Iris pigment epithelial cell (primary cell): ENCODE measurements at places on chromosomes 1 and 21.

GRCh38 chr1:231753313-231753712 lies 126.7 kb downstream of the DISC1 start:
- no peak for DNase-seq

GRCh38 chr1:10048601-10049000 lies 15.8 kb downstream of the UBE4B start:
- no peak for DNase-seq

GRCh38 chr21:42027085-42027821 lies 17.1 kb upstream of the ZBTB21 start:
- DNase-seq: no peak

- no peak for DNase-seq
Observed at GRCh38 chr1:166671627-166672026, 167.6 kb upstream of the POGK start.

DNA sequence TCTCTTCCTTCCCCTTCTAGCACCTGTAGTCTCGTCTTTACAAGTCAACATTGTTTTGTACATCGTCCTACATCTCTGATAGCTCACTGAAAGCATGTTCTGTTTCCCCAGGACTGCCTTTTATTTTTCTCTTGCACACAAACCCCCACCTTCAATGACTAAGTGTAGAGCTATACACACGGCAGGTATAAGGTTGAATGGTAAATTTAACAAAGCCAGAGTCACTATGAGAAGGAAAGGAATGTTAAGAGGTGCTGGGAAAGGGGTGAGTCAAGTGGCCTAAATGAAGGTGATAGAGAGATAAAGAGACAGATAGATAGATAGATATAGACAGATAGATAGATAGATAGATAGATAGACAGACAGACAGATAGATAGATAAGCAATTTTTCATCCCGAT lies 134.3 kb upstream of the ATP1B1 start:
- DNase-seq: no peak

DNA sequence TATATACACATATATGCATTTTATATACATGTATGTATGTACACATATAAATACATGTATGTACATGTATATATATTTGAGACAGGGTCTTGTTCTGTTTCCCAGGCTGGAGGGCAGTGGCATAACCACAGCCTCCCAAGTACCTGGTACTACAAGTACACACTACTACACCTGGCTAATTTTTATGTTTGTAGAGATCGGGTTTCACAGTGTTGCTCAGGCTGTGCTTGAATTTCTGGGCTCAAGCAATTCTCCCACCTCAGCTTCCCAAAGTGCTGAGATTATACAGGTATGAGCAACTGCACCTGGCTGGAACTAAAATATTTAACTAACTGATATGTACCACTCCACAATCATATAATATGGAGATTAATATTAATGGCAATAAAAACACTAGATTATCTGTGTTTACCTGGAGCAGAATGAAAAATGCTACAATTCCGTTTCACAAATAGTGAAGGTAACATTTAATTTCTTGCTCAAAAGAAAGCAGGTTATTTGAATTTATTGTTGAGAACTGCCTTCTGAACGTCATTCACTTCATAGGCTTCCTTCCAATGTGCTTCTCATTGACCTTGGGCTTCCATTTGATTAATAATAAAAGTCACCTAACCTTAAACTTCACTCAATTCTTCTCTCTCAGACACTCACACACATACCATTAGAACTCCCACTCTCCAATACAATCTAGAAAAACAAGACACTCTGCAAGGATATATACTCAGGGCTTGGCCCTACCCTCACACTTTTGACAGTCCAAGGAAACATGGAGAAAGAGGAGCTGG lies 57.0 kb downstream of the PTGER3 start:
- no peak for DNase-seq

DNA sequence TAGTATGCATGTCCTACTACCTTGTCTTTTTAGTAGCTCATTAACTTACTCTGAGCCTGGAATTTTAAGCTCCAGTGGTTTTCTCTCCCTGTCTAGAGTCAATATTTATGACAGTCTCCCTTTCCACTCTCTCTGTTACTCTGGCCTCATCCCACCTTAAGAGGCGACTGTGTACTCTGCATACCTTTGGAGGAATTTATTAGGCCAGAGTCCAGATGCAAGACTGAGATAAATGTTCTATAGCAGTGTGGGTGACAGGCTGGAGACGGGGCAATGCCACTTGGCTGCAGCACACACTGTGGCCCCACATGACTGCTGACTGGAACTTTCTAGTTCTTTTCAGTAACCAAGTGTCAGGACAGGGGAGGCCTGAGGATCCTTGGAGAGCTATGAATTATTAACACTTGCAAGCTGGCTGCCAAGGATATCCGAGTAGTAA lies 4.1 kb upstream of the PDZK1 start:
- no peak for DNase-seq

- no peak for DNase-seq
Observed at GRCh38 chr1:109050228-109050995, 8.5 kb upstream of the WDR47 start.

GRCh38 chr1:231693361-231694074 lies 66.9 kb downstream of the DISC1 start:
- DNase-seq: no peak

DNA sequence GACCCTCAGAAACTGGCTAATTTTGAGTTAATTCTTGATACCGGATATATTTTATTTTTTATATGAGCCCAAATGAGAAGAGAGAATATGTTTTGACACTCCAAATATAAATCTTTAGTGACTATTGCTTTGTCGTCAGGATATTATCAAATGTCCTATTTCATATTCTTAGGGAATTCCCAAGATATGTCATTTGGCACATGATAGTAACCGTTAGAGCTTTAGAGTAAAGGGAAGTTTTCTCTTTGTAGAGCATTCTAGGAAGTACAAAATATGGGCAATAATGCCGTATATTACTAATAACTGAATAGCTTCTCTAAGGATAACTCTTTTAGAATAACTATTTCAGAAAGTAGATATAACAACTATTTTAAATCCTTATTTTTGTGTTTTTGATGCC lies 8.3 kb upstream of the AMY2B start:
- DNase-seq: no peak
